ENCODE measurements at places on chromosomes 11 and 22. TPM values are rescaled to one million over a fixed set of nuclear protein-coding genes. Genes with fewer than 3 reads are reported as not detected.

DNA sequence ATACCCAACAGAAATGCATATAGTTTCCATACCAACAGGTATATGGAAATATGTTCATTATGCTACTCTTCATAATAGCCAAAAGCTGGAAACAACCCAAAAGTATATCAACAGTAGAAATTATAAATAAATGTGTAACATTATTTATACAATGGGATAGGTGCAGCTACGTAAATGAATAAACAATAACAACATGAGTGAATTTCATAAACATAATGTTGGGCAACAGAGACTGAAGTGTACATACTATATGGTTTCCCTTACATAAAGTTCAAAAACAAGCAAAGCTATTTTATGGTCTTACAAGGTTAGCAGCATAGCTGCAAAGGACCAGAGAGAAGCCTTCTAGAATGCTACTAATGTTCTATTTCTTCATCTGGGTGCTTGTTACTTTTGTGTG, 305.0 kb downstream of the INSC start:
- DNase-seq, result no peak

DNA sequence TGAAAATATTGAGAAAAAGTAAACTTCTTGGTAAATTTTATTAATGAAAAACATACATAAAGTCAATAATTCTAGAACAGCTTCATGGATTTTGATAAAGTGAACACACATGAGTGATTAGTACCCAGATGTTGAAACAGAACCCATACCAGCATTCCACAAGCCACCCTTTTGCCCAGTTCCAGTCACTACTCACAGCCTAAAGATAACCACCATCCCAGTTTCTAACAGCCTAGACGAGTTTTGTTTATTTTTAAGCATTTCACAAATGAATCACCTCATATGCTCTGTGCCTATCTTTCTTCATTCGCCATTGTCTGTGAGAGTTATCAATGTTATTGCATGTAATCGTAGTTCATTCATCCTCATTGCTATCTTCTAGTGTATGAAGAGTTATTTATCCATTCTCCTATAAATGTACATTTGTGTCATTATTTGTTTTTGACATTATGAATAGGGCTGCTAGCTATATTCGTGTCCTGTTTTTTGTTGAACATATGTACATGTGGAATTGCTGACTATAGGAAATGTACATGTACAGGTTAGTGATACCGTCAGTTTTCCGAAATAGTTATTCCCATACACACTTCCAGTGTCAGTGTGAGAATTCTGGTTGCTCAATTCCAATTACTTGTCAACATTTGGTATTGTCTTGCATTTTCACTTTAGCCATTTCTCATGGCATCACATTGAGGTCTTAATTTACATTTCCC, 44.5 kb upstream of the TEAD1 start:
- no peak for DNase-seq

GRCh38 chr11:10331548-10332289, 26.8 kb downstream of the ADM start:
- DNase-seq, result no peak

- DNase-seq, result no peak
These were observed 54.0 kb upstream of the CCDC188 start for GRCh38 chr22:20204806-20205205.

- DNase-seq, result no peak
These were observed 414 bp downstream of the JOSD1 start for GRCh38 chr22:38700270-38700788.

DNA sequence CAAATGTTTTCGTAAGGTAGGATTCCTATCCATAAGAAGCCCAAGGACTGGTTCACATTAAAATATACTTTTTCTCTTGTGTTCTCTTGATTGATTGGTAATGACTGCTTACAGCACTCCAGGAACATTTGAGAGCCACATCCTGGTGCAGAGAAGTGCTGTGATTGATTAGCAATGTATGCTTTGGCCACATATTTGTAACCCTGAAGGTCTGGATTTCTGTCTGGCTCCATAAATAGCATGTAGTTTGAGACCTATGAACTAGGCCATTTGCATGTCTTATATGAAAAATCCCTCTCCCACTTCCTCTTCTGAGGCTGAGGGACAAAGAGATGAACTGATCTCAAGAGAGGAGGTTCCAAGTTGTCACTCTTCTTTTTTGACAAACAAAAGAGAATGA, 49.3 kb upstream of the CD44 start:
- no peak for DNase-seq

CLDN5 gene
- 1,795 TPM for total RNA-seq

CD248 gene
- total RNA-seq, result 1.1 TPM

- DNase-seq, result no peak
These were observed 66.3 kb upstream of the PRDM11 start for GRCh38 chr11:45079943-45080719.
